ENCODE measurements at places on chromosomes 4 and X. TPM values are rescaled to one million over a fixed set of nuclear protein-coding genes. Genes with fewer than 3 reads are reported as not detected.
A peak's percentile ranks its signal among the peaks of the same experiment; 100 is the strongest.

DNA sequence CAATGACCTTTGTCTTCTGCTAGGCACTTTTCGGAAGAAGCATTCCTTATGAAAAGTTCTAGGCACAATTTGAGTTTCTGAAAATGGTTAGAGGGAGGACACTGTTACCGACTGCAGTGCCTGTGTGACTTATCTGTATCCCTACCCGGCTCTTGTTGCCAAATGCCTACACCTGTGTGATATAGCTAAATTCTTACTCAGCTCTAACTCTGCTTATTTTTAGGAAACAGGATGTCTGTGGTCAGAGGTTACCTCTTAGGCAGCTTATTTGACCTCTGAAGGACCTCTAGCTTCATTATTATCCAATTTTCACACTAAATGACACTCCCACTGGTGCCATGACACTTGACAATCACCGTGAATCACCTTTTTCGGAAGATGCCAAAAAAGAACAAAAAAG lies 561.1 kb upstream of the SMIM31 start:
- H3K27me3 ChIP-seq: no peaks in the 10 kb centered on the region
- no peak overlapping the region for H3K4me3 ChIP-seq
- no peak overlapping the region for H3K27ac ChIP-seq
- no peak for DNase-seq

- no peak overlapping the region for H3K27ac ChIP-seq
- H3K36me3 ChIP-seq: no peaks in the 10 kb centered on the region
- no peaks in the 10 kb centered on the region for H3K4me1 ChIP-seq
- peaks cover 26% of the 10 kb centered on the region for H3K27me3 ChIP-seq
These were observed 49.4 kb downstream of the RPS6KA3 start for GRCh38 chrX:20217271-20217670.

- H3K27ac ChIP-seq: no peak overlapping the region
- H3K36me3 ChIP-seq: no peaks in the 10 kb centered on the region
- no peaks in the 10 kb centered on the region for H3K27me3 ChIP-seq
- no peak overlapping the region for H3K4me3 ChIP-seq
- no peak for DNase-seq
These were observed 319.1 kb downstream of the GPAT3 start for GRCh38 chr4:83855044-83855443.

- H3K36me3 ChIP-seq: no peaks in the 10 kb centered on the region
- H3K27ac ChIP-seq: no peak overlapping the region
- H3K4me3 ChIP-seq: no peak overlapping the region
- no peaks in the 10 kb centered on the region for H3K4me1 ChIP-seq
- H3K27me3 ChIP-seq: no peaks in the 10 kb centered on the region
These were observed 587.7 kb downstream of the GLUD2 start for GRCh38 chrX:121635141-121635540.

Gene UCP1
- total RNA-seq: not detected

Gene VCX
- not detected for total RNA-seq

Gene CCDC120
- 1.6 TPM for total RNA-seq

GRCh38 chrX:47248576-47248975 lies 15.8 kb downstream of the USP11 start:
- no peak overlapping the region for H3K27ac ChIP-seq
- H3K4me1 ChIP-seq: no peaks in the 10 kb centered on the region
- peaks cover 31% of the 10 kb centered on the region for H3K27me3 ChIP-seq
- DNase-seq: no peak

DNA sequence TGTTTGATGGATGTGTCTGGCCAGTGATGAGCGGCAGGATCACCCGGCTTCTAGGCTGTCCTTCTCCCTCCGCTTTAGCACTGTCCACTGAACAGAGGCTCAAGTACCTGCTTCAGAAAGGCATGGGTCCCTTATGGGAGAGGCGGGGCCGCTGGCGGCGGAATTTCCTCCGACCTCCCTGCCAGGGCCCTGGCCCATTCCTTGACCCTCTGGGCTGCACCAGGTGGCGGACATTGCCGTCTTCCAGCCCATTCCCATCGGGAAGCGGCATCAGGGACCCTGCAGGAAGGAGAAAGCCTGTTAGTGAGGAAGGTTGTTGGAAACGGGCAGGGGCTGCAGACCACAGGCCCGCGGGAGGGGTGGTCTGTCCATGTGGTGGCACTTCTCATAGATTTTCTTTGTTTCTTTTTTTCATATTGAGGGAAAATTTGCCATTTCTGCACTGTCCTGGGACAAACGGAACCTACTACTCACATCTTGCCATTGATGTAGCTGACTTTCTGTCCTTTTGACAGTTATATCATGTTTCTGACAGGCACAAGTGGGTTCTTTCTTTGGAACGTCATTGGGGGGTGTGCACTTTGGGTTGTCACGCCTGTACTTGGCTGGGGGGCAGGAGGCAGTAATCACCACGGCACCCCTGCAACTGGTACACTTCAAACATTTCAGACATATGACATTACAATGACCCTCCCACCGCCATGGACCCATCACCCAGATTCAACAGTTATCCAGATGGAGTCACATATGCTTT lies 6.1 kb downstream of the APLN start:
- H3K27ac ChIP-seq: no peak overlapping the region
- H3K36me3 ChIP-seq: peaks cover 5% of the 10 kb centered on the region
- peaks cover 2% of the 10 kb centered on the region for H3K27me3 ChIP-seq
- H3K4me1 ChIP-seq: peaks cover 42% of the 10 kb centered on the region
- DNase-seq: no peak

Gene ODAPH
- total RNA-seq: not detected

- H3K4me3 ChIP-seq: no peak overlapping the region
- no peaks in the 10 kb centered on the region for H3K4me1 ChIP-seq
- no peaks in the 10 kb centered on the region for H3K27me3 ChIP-seq
These were observed 151.9 kb upstream of the PLAC1 start for GRCh38 chrX:134810211-134810610.

- H3K4me3 ChIP-seq: peak within 1 kb of the TSS; percentile 66
- H3K27me3 ChIP-seq: peaks cover 29% of the 10 kb centered on the region
- H3K27ac ChIP-seq: peak within 1 kb of the TSS; percentile 82
- H3K4me1 ChIP-seq: no peaks in the 10 kb centered on the region
- H3K36me3 ChIP-seq: no peaks in the 10 kb centered on the region
- DNase-seq: peak; percentile 26
These were observed at the start of gene COL4A5 for GRCh38 chrX:108439426-108439942. TSS of gene COL4A5 (plus strand) at chrX:108439838. CDS start at chrX:108440126, 288 bp downstream.

Gene DGKK
- 3.2 TPM for total RNA-seq

GRCh38 chr4:115763051-115763450 lies 649.6 kb upstream of the NDST4 start:
- DNase-seq: no peak
- no peak overlapping the region for H3K27ac ChIP-seq
- no peaks in the 10 kb centered on the region for H3K36me3 ChIP-seq
- H3K4me3 ChIP-seq: no peak overlapping the region
- no peaks in the 10 kb centered on the region for H3K27me3 ChIP-seq

DNA sequence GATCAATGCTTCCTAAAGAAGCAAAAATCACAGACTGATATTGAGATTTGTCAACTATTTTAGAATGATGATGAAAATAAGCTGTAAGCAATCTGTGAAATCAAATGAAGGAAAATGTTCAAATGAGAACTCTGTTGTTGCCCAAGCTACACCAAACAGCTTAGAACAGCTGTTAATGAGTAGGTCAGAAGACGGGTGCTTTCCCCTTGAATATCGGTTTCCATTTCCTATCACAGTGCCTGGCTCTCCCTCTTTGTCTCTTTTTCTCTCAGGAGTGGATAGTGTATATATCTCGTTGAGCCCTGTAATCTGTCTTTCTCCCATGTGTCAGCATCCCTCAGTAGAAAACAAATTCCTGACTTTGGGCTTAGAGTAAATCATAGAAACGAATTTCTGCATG lies 1592.9 kb upstream of the TENM3 start:
- H3K36me3 ChIP-seq: no peaks in the 10 kb centered on the region
- H3K27me3 ChIP-seq: no peaks in the 10 kb centered on the region
- no peak overlapping the region for H3K4me3 ChIP-seq
- H3K27ac ChIP-seq: no peak overlapping the region

Gene SSX2B
- not detected for total RNA-seq

- H3K4me1 ChIP-seq: no peaks in the 10 kb centered on the region
- DNase-seq: no peak
- H3K27ac ChIP-seq: no peak overlapping the region
- H3K4me3 ChIP-seq: no peak overlapping the region
- H3K36me3 ChIP-seq: no peaks in the 10 kb centered on the region
These were observed 37.4 kb upstream of the SMIM10L2A start for GRCh38 chrX:135384161-135384836.

Gene KLF8
- 10.7 TPM for total RNA-seq

Gene MAOB
- 5.6 TPM for total RNA-seq

- no peaks in the 10 kb centered on the region for H3K36me3 ChIP-seq
- no peak for DNase-seq
- peaks cover 8% of the 10 kb centered on the region for H3K4me1 ChIP-seq
These were observed 32.7 kb downstream of the PROM1 start for GRCh38 chr4:16051132-16051531.

- H3K4me1 ChIP-seq: no peaks in the 10 kb centered on the region
- H3K27ac ChIP-seq: no peak overlapping the region
- H3K27me3 ChIP-seq: no peaks in the 10 kb centered on the region
- no peaks in the 10 kb centered on the region for H3K36me3 ChIP-seq
- H3K4me3 ChIP-seq: no peak overlapping the region
These were observed 298.8 kb upstream of the CTSO start for GRCh38 chr4:156252358-156252921.

DNA sequence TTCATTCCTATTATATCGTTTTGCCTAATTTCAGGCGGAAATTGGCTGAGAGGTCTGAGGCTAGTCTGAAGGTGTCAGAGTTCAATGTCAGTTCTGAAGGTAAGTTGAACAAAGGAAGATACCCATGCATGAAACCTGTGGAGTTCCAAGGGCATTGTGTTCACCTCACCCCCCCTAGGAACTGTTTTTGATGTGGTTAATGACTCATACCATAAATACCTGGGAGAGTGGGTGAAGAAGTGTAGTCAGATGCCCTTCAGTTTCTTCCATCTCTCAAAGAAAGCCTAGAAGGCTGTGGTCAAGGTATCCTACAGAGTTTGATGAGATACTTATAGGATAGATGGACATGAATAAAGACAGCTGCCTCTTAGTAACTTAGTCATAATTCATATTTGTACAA lies 2.7 kb downstream of the UTP14A start:
- peaks cover 13% of the 10 kb centered on the region for H3K36me3 ChIP-seq
- no peak overlapping the region for H3K27ac ChIP-seq
- DNase-seq: no peak
- no peak overlapping the region for H3K4me3 ChIP-seq
- H3K27me3 ChIP-seq: no peaks in the 10 kb centered on the region

- no peaks in the 10 kb centered on the region for H3K27me3 ChIP-seq
- H3K27ac ChIP-seq: no peak overlapping the region
- H3K36me3 ChIP-seq: no peaks in the 10 kb centered on the region
- no peaks in the 10 kb centered on the region for H3K4me1 ChIP-seq
- no peak overlapping the region for H3K4me3 ChIP-seq
- no peak for DNase-seq
These were observed 2252.9 kb upstream of the AGA start for GRCh38 chr4:179695175-179695574.

Gene USP53
- total RNA-seq: 50.9 TPM

DNA sequence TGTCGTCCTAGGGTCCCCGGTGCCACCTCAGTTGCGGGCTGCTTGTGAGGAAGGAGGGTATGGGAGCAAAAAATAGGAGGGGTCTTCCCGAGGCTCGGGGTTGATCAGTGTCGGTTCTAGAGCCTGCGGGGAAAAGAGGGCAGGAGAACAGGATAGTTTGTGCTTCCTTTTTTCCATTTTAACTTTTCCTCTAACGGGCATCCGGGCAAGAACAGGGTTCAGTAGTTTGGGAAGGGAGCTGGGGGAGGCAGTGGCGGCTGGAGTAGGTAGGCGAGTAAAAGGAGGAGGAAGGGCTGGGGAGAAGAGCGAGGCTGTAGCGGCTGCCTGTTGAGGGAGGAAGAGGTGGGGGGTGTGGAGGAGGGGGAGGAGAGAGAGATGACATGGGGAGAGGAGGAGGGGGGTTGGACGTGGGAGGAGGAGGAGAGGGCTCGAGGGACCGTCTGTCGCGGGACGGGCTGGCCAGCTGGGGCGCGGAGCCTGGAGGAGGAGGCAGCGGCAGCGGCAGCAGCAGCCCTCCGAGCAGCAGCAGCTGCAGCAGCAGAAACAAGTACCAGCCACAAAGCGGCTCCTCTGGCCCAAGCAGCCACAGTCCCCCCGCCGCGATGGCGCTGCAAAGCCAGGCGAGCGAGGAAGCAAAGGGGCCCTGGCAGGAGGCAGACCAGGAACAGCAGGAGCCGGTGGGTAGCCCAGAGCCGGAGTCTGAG lies at the start of gene SLC16A2:
TSS of gene SLC16A2 (plus strand) at position 458 of the 704 bp plus-strand sequence. CDS start at position 603, 145 bp downstream.
- no peaks in the 10 kb centered on the region for H3K27me3 ChIP-seq
- no peak for DNase-seq
- peak within 1 kb of the TSS; percentile 38 for H3K4me3 ChIP-seq
- H3K36me3 ChIP-seq: no peaks in the 10 kb centered on the region

- H3K4me1 ChIP-seq: no peaks in the 10 kb centered on the region
- H3K27me3 ChIP-seq: no peaks in the 10 kb centered on the region
- H3K27ac ChIP-seq: no peak overlapping the region
- H3K4me3 ChIP-seq: no peak overlapping the region
These were observed 34.4 kb downstream of the INTU start for GRCh38 chr4:127667116-127667515.

DNA sequence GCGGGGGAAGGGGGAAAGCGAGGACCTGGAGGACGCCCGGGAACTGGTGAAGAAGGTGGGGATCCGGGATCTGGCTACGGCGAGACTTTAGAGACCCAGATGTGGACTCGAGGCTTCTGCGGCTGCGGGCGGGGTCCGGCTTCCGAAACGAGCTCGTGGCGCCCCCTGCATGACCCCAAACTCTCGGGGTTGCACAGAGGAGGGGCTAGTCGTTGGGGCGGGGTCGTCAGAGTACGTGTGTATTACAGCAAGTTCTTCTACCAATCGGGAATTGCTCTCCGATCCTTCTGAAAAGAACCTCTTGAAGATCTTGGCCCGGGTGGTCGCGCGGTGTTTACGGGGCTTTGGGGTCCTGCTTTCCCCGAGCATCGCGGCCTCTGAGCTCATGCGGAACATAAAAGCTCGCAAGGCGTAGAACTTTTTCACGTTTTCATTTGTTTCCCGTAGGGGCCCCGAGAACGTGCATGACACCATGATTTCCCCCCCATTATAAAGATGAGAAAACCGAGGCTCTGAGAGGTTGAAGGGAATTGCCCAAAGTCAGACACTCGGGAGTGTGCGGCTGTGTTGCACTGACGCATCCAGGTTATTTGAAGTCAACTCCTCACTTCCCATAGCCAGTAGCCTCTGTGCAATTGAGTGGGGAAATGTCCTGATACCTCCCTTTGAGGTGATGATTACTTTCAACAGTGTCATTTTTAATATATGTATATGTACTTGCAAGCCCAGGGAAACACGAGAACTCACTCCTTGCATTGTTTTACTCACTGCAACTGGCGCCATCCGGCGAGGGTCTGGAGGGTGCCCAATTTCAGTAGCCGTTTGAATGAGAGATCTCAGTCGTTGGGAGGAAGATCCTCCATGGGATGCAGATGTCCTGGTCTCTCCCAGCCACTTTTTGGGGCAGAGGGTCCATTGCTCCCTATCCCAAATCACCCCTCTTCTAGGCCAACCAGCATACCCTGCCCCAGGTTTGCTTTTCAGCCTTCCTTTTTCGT lies at the start of gene BEND4:
TSS of gene BEND4 (minus strand) at position 149 of the 998 bp plus-strand sequence. CDS start 512 bp downstream, outside the sequence.
- peaks cover 35% of the 10 kb centered on the region for H3K27me3 ChIP-seq
- peaks cover 18% of the 10 kb centered on the region for H3K4me1 ChIP-seq
- peak within 1 kb of the TSS; percentile 30 for H3K4me3 ChIP-seq
- H3K27ac ChIP-seq: no peak within 1 kb of the TSS
- DNase-seq: peak; percentile 31

Gene RTL9
- total RNA-seq: 0.99 TPM

GRCh38 chrX:72027024-72027913 lies 104.4 kb downstream of the RTL5 start:
- peaks cover 10% of the 10 kb centered on the region for H3K4me1 ChIP-seq
- peaks cover 24% of the 10 kb centered on the region for H3K27me3 ChIP-seq
- H3K36me3 ChIP-seq: no peaks in the 10 kb centered on the region
- no peak overlapping the region for H3K4me3 ChIP-seq

Gene TMSB15C
- 15.7 TPM for total RNA-seq

Measured in spinal cord (tissue), 10 donors.